Activated CD8-positive, alpha-beta T cell treated with anti-CD3 and anti-CD28 coated beads, Interleukin-2, amount 10 ng/mL, durations not matched to agents 7 days and 5 days (primary cell): ENCODE measurements at places on chromosomes 16 and 17. TPM values are rescaled to one million over a fixed set of nuclear protein-coding genes. Genes with fewer than 3 reads are reported as not detected.

DNA sequence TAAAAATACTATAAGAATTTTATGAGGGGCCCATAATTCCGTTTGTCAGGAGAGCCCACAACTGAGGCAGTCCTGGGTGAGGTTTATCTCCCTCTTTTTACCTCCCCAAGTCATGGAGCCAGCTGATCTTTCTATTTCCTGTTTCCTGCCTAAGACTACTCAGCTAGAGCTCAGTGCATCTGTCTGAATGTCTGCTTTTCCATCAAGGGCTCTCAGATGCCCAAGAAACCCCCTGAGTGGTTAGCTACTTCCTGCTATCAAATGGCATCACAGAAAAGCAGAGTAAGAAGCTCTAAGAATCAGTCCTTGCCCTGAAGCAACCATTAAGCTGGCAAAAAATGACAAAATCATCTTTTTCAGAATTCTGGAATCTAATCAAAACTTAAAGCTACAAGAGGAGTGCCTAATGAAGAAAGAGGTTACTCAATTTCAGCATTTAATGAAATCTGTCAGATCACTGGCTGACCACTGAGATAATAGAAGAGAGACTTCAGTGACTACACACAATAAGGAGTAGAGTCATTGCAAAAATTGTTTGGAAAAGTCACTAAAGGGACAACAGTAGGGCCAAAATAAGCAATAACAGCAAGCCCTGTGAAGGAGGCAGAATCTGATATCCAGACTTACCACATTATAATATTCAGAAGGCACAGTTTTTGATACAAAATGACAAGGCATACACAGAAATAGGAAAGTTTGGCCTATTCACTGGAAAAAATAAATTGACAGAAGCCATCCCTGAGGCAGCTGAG is 150.1 kb downstream of the CYB561 start:
- no peak overlapping the region for H3K4me3 ChIP-seq
- peak overlapping the region; percentile 50 for H3K27ac ChIP-seq
- H3K27me3 ChIP-seq = no peaks in the 10 kb centered on the region
- DNase-seq = peak; percentile 26
- peaks cover 9% of the 10 kb centered on the region for H3K4me1 ChIP-seq

DNA sequence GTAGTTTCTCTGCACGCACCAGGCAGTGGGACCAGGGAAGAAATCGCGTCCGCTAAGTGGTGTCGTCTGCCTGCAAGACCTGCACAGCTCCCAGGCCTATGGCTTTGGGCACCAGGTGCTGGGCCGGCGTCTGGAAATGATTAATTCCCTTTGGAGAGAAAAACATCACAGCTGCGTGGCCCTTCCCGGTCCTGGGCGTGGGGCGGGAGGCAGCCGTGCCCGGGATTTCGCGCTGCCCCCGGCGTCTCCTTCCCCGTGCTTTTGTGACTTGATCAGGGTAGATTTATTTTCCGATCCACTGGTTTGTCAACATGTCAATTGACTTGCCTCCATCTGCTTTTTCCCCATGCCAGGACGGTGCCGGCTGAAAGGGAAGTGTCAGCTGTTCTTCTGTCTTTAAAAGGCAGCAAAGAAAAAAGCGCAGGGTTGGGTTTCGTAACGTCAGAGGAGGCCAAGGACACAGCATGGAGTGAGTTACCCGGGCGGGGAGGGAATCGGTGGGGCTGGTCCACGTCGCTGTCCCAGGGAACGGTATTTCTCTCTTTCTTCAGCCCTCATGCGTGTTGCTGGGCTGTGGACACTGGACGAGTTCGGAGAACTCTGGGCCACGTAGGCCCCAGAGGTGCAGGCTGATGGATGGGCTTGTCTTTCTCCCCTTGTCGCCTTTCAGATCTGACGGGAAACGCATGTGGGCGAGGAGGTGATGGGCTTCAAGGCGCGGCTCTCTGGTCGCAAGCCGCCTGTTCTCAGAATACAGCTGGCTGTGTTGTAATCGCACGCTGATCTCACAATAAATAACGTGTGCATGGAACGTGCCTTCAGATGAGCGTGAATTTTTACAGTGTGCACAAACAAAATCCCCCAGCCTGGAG is 188.1 kb upstream of the ZNF469 start:
- H3K36me3 ChIP-seq = no peaks in the 10 kb centered on the region
- H3K27me3 ChIP-seq = no peaks in the 10 kb centered on the region
- DNase-seq = no peak
- H3K4me1 ChIP-seq = no peaks in the 10 kb centered on the region

DNA sequence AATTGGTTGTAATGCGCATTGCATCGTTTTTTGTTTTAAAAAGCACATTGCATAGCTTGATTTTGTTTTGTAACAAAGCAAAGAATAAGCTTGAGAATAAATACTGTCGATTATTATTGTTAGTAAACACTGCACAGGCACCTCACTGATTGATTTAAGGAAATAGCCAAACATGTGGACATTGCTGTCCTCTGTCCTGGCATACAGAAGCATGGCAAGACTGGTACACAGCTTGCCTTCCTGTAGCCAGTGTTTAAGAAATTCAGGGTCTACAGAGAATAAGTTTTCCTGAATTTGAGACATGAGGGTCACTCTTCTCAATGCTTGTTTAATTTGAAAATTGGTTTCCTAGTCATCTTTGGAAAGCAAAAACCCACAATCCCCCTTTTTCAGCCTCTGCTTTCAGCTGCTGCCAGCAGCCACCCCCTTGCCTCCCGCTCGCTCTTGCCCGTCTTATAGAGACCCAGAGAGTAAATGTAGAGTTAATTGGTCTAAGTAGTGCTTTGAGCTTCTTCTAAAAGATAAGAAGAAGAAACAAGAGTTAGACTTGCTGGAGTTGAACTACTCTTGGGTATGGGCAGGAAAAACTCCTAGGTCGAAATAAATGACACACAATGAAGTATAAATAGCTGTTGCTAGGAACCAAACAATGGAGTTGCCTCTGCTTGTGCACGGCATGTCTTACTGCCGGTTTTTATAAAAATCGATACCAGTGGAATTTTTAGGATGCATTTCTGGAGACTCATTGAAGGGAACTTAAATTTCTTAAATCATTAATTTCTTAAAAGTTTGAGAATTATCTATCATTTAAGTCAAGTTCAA is 116.6 kb downstream of the MRTFB start:
- H3K36me3 ChIP-seq = no peaks in the 10 kb centered on the region
- no peak overlapping the region for H3K4me3 ChIP-seq
- H3K27me3 ChIP-seq = no peaks in the 10 kb centered on the region
- no peak overlapping the region for H3K27ac ChIP-seq

DNA sequence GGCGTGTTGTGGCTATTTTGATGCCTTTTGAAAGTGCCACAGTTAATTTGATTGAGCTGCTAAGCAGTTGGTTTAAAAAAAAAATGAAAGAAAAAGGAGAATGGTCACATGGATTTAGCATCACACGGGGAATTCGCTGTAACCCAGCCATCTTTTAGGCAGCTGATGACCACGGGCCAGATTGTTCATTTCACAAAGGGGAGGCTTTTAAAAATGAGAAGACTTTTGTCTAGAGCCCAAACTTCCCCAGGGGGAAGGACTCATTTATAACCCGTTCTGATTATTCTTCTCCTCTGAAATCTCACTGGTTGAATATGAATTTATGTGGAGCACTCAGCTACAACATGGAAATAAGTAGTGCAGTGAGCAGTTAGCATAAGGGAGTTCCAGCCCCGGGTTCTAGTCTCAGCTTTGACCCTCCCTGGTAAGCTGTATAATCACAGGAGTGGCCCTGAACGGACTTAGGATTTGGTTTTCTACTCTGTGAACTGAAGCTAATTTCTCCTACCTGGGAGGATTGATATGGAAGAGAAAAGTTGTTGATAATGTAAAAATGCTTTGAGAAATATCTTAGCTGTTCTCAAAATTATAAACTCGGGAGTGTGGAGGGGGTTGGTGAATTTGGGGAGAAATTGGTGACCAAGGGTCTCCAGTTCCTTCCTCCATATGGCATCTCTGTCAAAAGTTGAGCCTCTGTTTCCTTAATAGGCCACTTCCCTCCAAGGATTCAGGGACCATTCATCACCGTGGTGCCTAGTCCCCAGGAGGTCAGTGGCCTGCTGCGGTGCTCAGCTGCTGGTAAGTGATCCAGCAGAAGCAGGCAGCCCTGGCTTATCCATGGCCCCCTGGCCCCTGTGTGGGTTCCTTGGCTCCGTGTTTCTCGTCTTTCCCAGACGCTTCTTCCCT is 76.4 kb upstream of the TBX2 start:
- no peaks in the 10 kb centered on the region for H3K27me3 ChIP-seq
- no peak for DNase-seq
- H3K36me3 ChIP-seq = no peaks in the 10 kb centered on the region
- no peak overlapping the region for H3K4me3 ChIP-seq
- no peaks in the 10 kb centered on the region for H3K4me1 ChIP-seq

GRCh38 chr17:13953841-13954240 is 115.5 kb upstream of the COX10 start:
- no peak overlapping the region for H3K27ac ChIP-seq
- no peak overlapping the region for H3K4me3 ChIP-seq
- no peaks in the 10 kb centered on the region for H3K4me1 ChIP-seq
- H3K27me3 ChIP-seq = no peaks in the 10 kb centered on the region
- no peaks in the 10 kb centered on the region for H3K36me3 ChIP-seq

- no peaks in the 10 kb centered on the region for H3K36me3 ChIP-seq
- peaks cover 43% of the 10 kb centered on the region for H3K27me3 ChIP-seq
- no peak for DNase-seq
- no peak overlapping the region for H3K27ac ChIP-seq
- H3K4me3 ChIP-seq = no peak overlapping the region
These were observed 9.5 kb downstream of the DLX4 start for GRCh38 chr17:49978501-49978900.

DNA sequence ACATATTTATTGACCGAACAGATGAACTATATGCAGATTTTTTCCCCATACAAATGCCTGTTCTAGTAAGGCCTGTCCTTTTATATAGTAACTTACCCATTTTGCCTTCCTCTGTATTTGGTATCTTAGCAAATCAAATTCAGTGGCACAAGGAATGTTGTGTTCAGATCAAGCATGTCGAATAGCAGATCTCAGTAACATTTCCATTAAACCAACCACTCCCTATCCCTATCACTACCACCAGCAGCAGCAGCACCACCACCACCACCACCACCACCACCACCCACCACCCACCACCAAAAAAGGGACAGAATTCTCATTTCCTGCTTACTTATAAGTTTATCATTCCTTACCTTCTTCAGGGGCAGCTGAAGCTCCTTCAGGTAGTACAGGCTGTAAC is 94.7 kb downstream of the TRIM37 start:
- no peak overlapping the region for H3K4me3 ChIP-seq
- no peaks in the 10 kb centered on the region for H3K4me1 ChIP-seq
- DNase-seq = no peak
- no peak overlapping the region for H3K27ac ChIP-seq
- peaks cover 26% of the 10 kb centered on the region for H3K36me3 ChIP-seq

- no peak overlapping the region for H3K27ac ChIP-seq
- H3K4me3 ChIP-seq = no peak overlapping the region
- DNase-seq = no peak
- no peaks in the 10 kb centered on the region for H3K27me3 ChIP-seq
- peaks cover 24% of the 10 kb centered on the region for H3K36me3 ChIP-seq
These were observed 123.5 kb upstream of the PLCG2 start for GRCh38 chr16:81655469-81656162.

DNA sequence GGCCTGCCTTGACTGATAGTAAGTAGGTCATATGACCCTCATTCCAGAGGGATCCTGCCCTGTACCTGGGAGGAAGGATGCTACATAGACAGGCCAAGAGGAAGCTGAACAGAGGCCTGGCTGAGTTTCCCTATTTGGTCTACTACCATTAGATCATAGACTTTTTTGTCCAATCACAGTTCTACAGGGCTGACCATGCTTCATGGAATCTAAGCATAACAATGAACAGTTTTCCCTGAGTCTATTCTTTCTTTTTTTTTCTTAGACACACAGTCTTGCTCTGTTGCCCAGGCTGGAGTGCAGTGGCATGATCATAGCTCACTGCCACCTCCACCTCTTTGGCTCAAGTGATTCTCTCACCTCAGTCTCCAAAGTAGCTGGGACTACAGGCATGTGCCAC is 3.9 kb downstream of the GPR179 start:
- H3K4me1 ChIP-seq = no peaks in the 10 kb centered on the region
- DNase-seq = no peak
- no peak overlapping the region for H3K27ac ChIP-seq
- peaks cover 2% of the 10 kb centered on the region for H3K27me3 ChIP-seq
- no peak overlapping the region for H3K4me3 ChIP-seq

DNA sequence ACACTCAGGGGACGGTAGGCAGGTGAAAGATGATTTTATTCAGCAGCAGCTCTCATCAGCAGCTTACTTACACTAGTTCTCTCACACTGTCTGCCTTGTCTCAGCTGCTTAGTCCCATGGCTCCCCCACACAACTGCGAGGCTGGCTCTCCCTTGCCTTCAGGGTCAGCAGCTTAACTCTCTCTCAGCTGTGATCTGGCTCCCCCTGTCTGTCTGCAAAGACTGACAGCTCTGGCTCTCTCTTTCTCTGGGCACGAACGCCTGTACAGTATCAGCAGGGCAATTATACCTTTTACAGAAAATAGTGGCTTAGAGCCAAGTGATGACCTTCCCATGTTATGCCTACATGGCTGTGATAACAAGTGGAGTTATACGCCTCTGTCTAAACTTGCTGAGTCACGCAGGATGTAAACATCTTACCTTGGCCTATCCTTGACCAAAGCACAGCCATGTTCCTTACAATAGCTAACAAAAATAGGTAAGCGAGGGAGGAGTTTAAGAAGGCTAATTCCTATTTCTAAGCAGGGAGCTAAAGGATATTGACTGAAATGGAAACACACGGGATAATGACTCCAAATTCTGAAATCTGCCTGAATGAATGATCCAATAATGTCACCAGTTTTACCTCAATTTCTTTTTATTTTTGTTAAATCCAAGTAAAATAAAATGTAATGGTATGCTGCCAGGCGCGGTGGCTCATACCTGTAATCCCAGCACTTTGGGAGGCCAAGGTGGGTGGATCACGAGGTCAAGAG is 1.1 kb upstream of the NDUFAB1 start:
- H3K27ac ChIP-seq = peak overlapping the region; percentile 60
- peaks cover 27% of the 10 kb centered on the region for H3K4me1 ChIP-seq
- H3K36me3 ChIP-seq = peaks cover 17% of the 10 kb centered on the region

Gene CA7
- not detected for total RNA-seq

Gene CCP110
- 33.7 TPM for total RNA-seq

Gene UBE2I
- total RNA-seq = 207 TPM

Gene TPSAB1
- total RNA-seq = not detected

Gene TMEM92
- not detected for total RNA-seq

Gene TPPP3
- not detected for total RNA-seq

Gene HOXB6
- not detected for total RNA-seq

Gene BFAR
- total RNA-seq = 65.7 TPM

Gene MSLN
- not detected for total RNA-seq
